ENCODE measurements at places on chromosomes 6 and 20.

DNA sequence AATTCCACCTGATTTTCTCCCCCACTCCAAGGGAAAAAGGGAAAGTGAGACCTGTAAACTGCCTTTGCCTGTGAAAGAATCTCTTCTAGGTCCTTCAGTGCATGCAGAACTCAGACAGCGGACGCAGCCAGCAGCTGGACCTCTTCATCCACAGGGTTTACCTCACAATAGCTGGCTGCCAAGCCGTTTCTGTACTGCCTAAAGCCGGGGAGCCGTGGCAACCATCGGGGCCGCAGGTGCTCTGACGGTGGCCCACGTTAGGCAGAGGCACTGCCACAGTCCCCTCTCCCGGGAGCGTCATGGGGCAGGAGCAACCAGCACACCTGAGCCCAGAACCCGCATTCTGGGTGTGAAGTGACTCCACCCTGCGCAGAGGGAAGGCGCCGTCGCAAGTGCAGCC lies 206.1 kb downstream of the TTLL2 start:
- DNase-seq: no peak

GRCh38 chr6:79947191-79948186 lies at the start of gene ELOVL4:
Gene ELOVL4, minus strand, starts transcription at chr6:79947553. Its CDS starts 274 bp downstream, at chr6:79947279.
- peak; percentile 73 for DNase-seq

- DNase-seq: peak; percentile 68
These were observed 52.0 kb downstream of the FRK start for GRCh38 chr6:116008470-116009243.

- no peak for DNase-seq
These were observed 311.4 kb downstream of the KIF16B start for GRCh38 chr20:16261733-16262273.

- DNase-seq: no peak
These were observed 5.4 kb downstream of the RTEL1 start for GRCh38 chr20:63663332-63664066.

DNA sequence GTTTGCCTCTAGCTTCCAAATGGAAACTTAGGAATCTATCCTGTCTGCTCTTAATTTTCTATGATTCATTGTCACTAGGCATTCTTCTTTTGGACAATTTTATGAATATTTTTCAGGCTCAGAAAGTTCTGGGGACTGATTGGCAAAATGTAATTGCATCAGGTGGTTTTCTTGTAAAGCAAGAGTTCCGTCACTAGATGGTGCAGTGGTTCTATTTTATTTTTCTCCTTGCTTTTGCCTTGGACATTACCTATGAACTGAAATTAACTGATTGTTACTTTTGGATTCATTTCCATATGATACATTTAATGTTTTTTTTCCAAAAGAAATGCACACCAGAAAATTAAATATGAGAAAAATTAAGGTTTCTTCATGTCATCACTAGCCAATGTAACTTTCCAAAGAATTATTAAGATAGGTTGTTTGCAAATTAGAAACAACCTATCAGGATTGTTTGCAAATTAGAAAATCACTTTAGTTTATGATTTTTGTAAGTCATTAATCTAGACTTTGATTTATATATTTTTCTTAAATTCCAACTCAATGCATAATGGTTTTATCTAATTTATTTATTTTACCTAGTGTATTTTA lies 48.0 kb downstream of the TMEM170B start:
- DNase-seq: peak; percentile 54

- DNase-seq: no peak
These were observed 118.0 kb downstream of the B3GAT2 start for GRCh38 chr6:70838907-70839285.

GRCh38 chr6:142716097-142716496 lies 228.9 kb downstream of the HIVEP2 start:
- DNase-seq: no peak

DNA sequence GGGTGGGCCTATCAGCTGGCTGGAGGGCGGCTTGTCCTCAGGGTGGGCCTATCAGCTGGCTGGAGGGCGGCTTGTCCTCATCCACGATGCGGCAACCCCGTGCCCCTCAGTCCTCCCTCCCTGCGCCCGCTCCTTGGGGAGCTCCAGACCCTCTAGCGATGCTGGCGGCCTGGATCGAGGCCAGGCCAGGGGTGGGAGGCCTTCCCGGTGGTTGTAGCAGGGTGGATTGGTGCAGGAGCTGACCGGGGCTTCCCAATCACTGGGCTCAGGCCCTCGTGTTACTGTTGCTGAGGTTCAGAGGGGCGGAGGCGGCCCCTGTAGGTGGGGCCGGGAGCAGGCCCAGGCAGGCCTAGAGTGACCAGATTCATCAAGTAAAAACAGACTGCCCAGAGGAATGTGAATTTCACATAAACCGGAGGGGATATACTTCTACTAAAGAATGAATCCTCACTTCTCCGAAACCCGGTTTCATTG lies 8.8 kb downstream of the SLC17A9 start:
- DNase-seq: no peak

DNA sequence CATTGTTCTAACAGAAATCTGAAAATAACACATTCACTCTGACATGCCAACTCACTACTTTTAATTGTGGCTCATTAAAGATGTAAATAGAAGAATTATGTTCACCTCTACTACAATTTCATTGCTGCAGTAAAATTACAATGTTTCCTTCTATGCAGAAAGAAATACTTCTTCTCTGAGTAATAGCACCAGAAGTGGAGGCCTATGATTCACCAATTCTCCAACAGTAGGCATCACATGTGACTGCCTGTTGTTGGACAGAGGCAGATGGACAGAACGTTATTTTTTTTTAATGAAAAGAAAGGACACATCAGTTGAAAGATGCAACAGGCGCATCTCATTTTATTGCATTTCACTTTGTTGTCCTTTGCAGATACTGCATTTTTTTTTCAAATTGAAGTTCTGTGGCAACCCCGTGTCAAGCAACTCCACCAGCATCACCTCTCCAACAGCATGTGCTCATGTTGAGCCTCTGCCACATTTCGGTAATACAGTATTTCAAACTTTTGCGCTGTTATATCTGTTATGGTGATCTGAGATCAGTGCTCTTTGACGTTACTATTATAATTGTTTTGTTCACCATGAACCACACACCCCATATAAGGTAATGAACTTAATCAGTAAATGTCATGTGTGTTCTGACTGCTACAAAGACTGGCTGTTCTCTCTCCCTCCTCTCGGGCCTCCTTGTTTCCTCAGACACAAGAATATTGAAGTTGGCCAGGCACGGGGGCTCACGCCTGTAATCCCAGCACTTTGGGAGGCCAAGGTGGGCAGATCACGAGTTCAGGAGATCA lies 121.4 kb downstream of the ATXN1 start:
- no peak for DNase-seq

- DNase-seq: no peak
These were observed 10.7 kb downstream of the PXDC1 start for GRCh38 chr6:3740551-3741476.

DNA sequence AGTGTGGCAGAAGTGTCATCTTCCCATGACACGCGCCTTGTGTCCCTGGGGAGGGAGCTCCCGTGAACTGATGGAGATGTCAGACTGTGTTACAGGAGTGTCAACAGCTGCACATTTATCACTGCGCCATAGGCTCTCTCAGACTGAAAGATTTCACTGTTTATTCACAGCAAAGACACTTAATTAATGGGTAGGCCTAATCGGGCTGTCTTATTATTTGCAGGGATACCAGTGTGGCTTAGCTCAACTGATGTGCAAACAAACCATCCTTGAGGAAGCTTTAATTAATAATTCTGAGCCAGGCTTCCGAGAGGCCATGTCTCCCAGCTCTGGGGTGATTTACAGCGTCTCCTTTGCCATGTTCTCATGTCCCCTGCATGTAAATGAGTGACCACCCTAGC lies 771.0 kb downstream of the QKI start:
- peak; percentile 9 for DNase-seq

GRCh38 chr6:83852528-83853177 lies 507 bp upstream of the RIPPLY2 start:
- DNase-seq: no peak

DNA sequence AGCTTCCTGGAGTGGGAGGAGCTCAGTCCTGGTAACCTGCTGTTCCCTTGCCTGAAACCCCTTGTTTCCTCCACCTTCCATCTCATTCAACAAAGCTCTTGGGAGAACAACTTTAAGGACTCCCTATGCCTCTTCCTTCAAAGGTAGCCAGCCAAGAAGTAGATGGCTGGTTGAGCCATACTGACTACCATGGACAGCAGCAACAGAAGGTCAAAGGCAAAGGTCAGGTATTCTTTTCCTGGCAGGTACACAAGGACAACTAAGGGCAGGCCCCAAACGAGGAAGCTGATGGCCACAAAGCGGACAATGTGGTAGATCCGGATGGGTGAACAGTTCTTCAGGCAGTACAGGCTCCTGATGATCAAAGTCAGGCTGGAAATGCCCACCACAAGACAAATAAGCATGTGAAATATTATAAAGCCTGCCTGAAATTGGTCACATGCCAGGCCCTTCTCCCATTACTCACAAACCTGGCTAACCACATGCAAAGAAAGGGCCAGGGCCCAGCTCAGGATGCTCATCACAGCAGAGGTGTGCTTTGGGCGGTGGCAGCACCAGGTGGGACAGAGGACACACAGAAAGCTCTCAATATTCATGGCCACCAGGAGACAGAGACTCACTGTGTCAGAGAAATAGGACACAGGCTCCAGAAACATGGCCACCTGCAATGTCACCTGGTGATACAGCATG lies 21.7 kb downstream of the UBD start:
- DNase-seq: no peak

GRCh38 chr6:66814156-66814555 lies 1107.1 kb upstream of the EYS start:
- DNase-seq: no peak

DNA sequence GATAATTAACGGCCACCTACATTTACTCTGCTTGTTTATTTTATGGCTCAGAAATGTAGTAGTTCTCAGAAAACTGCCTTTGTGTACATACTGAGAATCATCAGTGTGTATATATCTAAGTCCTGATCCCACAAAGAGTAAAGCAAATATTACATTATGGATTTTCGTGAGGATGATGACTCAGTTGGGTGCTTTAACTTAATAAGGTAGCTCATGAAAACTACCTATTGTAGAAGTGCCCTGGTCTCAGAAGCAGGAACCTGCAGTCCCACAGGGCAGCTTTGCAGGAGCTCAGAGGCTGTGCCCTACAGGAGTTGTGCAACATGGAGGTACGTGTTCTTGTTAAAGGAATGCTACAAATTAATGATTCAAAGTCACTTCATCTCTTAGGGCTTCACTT lies 108.2 kb downstream of the PLG start:
- DNase-seq: no peak

- DNase-seq: no peak
These were observed 101.3 kb downstream of the OR2B2 start for GRCh38 chr6:27810768-27811450.

- peak; percentile 90 for DNase-seq
These were observed 8.8 kb downstream of the RAET1L start for GRCh38 chr6:150016324-150017185.

- peak; percentile 31 for DNase-seq
These were observed 314.0 kb upstream of the RSPO3 start for GRCh38 chr6:126804332-126805064.

DNA sequence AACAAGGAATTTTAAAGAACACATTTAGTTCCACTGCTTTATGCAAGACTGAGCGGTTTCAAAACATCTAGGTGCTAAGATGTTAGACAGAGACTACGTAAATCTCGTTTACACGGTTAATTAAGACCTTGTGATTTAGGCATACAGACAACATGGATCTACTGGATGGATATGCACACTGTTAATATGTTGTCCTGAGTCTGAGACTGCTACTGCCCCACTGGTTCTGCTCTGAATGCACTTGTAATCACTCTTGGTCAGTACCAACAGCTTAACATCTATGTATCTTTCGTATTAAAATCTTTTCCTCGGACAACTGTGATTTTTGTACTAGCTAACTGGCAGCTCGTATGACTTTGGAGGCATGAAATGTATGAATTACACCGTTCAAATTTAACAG lies 3.1 kb downstream of the MAN1A1 start:
- DNase-seq: no peak

DNA sequence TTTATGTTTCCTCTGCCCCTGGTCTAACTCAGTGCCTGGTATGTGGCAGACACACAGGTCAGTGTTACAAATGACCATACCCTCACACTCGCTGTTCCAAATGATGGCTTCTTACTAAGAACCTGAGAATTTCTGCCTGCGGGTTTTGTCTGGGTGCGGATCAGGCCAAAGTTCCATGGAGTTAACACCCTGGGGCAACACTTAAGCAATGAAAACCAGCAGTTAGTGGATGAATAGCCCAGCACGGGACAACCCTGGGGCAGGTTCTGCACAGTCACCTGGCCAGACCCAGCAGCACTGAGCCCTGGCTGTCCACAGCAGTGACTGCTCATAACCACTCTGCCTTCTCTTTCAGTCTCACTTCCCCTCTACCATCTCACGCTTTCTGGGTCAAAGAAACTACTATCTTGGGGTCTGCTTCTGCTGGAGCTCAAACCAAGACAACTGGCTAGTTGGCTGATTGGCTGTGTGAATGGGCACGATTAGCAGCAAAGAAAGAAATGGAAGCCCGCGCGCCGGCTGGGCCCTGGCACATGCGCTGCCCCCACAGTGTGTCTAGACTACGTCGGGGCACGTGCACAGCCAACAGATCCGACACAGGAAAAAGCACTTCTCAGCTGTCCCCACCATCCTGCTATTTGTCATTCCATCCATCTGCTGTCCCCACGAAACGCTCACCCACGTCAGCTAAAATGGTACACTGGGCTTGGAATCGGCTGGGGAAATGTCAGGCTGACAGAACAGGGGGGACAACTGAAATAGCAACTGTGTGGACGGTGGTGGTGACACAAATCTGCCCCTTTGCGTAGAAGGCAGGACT lies 36.6 kb downstream of the MGME1 start:
- DNase-seq: no peak

- no peak for DNase-seq
These were observed 80.3 kb downstream of the TBC1D7 start for GRCh38 chr6:13248053-13248452.

- no peak for DNase-seq
These were observed 210.4 kb downstream of the TAF4 start for GRCh38 chr20:61855286-61855685.

DNA sequence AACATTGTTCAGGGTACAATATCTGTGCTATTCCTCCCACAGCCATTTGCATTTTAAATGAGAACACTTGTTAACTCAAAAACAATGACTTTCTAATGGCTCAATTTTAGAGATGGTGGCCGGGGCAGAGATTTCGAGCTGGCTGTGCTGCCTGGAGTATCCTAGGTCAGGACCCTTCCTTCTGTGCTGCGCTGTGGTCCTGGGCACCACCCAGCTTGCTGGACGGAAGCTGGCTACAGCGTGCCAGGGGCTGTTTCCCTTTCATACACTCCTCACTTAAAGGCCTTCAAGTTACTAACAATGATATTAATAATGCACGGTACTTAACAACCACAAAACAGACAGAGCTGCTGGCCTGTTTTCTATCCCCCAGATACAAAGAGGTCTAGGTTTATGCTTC lies 194.4 kb upstream of the CST7 start:
- no peak for DNase-seq

Measured in midbrain (tissue), 1 donor.